ENCODE measurements at places on chromosomes 1 and 21.

GRCh38 chr1:221782970-221783369 is 41.1 kb upstream of the DUSP10 start:
- DNase-seq, result no peak

DNA sequence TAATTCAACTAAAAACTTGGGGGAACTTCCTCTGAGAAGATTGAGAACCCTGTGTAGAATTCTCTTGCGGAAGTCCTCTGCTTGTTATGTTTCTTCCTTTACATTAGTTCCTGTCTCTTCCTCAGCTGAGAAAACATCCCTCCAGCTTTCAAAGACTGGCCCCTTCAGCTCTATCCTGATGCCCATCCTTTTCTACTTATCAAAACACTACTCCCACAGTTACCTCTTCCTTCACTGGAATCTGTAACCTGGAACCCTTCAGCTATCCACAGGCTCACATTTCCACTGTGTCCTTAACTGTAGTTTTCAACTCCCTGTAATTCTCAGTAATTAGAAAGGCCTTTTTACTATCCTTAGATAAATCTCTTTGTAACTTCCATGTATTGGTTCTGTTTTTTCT is 6.0 kb upstream of the DEDD start:
- no peak for DNase-seq

GRCh38 chr1:170376801-170377385 is 155.1 kb upstream of the GORAB start:
- DNase-seq, result no peak

- no peak for DNase-seq
Measured at GRCh38 chr1:29664711-29665110, 428.4 kb downstream of the PTPRU start.

DNA sequence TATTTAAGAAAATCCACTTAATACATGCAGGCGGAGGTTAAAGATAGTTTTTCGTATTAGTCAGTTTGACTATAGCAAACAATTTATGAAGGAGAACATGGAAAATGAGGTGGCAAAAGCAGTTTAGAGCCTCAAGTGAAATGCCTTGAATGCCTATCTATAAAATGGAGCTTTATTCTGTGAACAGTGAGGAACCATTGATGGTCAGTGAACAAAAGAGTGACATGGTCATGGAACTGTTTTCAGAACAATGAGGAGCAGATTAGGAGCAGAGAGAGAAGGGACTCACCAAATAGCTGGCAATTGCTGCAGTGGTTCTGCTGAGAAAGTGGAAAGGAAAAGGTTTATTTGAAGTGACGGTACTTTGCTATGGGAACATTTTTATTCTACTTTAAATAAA is 299.8 kb downstream of the DUSP10 start:
- no peak for DNase-seq

DNA sequence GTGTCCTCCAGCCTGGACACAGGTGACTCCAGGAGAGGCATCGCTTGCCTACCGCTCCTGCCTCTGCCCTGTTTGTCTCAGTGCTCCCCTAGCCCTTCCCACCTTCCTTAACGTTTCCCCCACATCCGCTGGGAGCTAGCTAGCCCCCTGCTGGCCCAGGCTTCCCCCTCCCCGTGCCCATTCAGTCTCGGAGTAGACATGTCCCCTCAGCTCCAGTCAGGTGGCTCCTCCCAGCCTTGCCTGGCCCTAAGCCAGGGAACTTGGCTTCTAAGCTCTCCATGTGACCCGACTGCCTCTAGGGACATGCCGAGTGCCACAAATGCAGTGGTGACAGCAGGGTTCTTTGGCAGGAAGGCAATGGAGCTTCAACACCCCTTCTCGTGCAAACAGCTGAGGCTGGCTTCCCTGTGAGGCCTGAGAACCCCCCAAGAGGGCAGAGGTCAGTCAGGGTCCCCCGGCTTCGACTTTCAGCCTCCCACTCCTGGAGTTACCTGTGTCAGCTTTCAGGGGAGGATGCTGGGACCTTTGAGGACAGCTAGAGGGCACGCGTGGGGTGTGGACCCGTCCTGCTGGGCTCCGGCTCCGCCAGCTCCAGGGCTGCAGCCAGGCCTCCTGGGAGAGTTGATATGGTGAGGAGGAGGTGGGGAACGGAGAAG is 16.2 kb downstream of the DRAXIN start:
- no peak for DNase-seq

GRCh38 chr1:197994907-197995407 is 77.8 kb downstream of the LHX9 start:
- no peak for DNase-seq

DNA sequence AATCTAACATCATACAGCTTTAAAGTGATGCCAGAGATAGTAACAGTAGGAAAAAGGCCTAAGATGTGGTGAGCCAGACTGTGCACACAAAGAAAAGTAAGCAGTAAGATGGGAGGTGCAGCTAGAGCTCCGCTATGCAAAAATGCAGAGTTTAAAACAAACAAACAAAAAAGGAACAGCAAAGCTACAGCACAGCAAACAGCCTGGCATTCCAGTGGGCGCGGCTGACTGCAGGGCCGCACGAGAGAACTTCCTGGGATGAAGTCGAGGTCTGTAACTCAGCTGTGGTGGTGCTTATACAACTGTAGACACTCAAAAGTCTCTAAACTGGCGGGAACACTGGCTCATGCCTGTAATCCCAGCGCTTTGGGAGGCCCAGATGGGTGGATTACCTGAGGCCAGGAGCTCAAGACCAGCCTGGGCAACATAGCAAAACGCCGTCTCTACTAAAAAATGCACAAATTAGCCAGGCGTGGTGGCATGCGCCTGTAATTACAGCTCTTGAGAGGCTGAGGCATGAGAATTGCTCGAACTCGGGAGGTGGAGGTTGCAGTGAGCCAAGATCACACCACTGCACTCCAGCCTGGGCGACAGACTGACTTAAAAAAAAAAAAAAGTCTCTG is 30.1 kb downstream of the PRDM15 start:
- no peak for DNase-seq

DNA sequence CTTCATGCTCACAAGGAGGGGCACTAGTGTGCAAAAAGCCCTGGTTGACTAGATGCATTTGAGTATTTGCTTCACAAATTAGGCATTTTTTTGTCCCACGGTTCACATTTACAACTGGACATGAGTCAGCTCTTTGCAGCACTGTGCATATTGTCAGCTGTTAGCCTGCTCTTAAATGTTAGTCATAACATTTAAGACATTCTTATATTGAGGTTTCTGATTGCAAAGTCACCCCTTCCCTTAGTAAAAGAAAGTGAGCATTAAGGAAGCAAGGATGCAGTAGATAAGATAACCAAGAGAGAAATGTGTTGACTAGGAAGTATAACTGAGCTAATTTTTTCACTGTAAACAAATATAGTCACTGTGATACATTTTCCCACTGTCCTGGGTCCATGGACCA is 132.6 kb upstream of the CTTNBP2NL start:
- no peak for DNase-seq

DNA sequence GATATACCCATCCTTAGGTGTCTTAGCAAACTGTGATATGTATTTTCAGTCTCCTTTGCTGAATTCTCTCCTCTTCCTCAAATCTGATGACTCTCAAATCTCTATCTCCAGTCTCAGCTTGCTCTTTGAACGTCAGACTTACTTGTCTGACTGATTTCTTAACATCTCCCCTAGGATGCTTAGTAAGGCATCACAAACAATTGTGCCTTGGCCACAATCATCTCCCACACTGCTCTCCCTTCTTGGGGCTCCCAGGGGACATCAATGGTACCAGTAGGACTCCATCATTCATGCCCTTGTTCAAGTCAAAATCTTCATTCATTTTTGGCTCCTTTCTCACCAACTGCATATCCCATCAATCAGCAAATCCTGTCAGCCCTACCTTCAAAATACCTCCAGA is 42.0 kb downstream of the GNG12 start:
- DNase-seq, result no peak
